ENCODE measurements at places on chromosomes 13 and 19.
A peak's percentile ranks its signal among the peaks of the same experiment; 100 is the strongest.

DNA sequence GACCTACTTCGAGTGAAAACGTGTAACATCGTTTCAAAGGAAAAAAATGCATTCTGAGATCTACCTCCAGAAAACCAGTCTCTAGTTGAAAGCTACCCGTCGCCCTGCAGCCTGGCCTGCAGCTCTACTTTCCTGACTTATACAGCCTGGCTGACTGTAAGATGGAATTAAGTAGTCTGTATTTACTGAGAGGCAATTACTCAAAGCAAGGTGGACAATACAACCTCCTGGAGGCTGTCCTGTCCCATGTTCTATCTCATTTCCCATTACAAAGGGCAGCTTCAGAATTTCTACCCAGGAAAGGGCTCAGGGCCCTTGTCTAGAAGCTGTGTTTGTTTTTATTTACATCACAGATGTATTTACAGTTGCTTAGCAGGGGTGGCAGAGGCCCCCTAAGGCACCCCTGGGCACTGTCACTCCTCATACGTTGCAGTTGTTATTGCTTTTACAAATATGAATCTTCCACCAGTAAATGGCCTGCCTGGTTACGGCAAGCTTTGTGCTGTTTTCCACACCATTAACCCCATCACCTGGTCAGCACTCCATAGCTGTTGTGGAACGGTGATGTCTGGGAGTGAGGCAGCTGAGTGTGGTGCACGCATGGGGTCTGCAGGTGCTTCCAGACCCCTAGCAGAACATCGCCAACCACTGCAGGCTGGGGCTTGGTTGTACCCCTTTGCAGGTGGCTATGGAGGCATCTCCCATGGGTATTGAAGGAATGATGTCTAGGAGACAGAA lies 46.3 kb upstream of the MTIF3 start:
- DNase-seq: peak; percentile 54

DNA sequence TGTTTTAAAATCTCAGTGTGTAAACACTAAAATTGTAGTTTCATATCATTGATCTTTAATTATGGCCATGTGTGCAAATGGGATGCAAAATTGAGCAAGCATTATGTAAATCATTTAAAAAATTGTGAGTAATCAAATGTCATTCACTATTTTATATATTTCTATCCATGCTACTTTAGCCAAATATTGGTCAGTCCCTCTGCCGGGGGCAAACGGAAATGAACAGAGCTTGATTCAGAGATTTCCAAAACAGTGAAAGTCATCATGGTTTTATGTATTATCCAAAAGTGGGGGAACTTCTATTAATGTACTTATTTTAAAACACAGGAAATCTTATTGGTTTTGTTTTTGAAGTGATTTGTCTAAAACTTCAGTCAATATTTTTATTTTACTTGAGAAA lies 219.1 kb downstream of the IRS2 start:
- DNase-seq: peak; percentile 5

GRCh38 chr13:111789420-111789819 lies 277.5 kb upstream of the SOX1 start:
- DNase-seq: no peak

DNA sequence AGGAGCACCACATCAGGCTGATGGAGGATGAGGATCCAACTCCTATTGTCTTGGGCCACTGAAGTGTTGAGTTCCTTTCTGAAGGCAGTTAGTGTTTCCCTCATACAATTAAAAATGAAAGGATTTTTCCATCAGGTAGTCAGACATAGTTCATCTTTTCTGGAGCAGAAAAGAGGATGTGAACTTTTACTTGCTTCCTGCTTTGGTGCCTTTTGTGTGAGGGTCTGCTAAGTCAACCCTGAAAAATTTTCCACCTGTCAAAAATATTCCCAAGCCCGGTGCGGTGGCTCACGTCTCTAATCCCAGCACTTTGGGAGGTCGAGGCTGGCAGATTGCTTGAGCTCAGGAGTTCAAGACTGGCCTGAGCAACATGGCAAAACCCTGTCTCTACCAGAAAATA lies 43.9 kb downstream of the RGCC start:
- no peak for DNase-seq

- DNase-seq: peak; percentile 24
Observed at GRCh38 chr19:4057931-4058692, 8.6 kb downstream of the ZBTB7A start.

- no peak for DNase-seq
Observed at GRCh38 chr13:107421028-107421427, 794.3 kb downstream of the LIG4 start.

- no peak for DNase-seq
Observed at GRCh38 chr19:53621885-53622740, 9.7 kb upstream of the DPRX start.

- DNase-seq: peak; percentile 52
Observed at GRCh38 chr19:2494084-2494446, 18.1 kb downstream of the GADD45B start.

- DNase-seq: no peak
Observed at GRCh38 chr13:97878431-97879375, 74.8 kb upstream of the IPO5 start.

DNA sequence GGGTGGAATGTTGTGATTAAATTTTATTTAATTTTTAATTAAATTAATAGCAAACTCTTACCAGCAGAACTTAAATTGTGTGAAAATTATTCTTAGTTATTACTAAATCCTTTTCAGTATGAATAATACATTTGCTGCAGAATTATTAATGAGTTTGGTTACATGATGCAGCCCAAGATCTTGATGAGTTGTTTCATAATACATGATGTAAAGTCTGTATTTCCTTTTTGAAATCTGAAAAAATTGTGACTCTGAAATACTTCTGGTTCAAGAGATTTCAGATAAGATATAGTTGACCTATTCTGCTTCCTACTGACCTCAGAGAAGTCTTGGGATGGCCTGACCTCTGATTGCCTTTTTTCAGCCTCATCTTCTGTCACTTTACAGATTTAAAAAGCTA lies 11.1 kb downstream of the SAE1 start:
- DNase-seq: no peak

DNA sequence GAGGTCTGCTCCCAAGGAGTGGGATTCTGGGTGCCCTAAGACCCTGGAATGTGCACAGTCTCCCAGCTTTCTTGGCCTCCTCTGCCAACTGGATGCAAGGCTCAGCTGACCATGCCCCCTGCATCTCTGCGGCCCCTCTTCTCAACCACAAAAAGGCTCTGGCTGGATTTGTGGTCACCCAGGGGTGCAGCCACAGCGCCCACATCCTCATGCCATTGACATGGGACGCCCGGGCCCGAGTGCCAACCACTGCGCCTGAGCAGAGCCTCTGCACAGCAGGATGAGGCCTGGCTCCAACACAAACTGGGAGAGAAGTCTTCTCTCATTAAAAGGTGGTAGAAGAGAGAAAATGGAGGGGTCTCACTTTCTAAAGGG lies 103.5 kb downstream of the FOXO1 start:
- no peak for DNase-seq

Data from eye (tissue), 1 donor.